Activated T-helper 9 cell treated with anti-CD3 and anti-CD28 coated beads, Interleukin-2, amount 50 U/mL, for 16 hours (primary cell): ENCODE measurements at places on chromosomes 3 and 15.

DNA sequence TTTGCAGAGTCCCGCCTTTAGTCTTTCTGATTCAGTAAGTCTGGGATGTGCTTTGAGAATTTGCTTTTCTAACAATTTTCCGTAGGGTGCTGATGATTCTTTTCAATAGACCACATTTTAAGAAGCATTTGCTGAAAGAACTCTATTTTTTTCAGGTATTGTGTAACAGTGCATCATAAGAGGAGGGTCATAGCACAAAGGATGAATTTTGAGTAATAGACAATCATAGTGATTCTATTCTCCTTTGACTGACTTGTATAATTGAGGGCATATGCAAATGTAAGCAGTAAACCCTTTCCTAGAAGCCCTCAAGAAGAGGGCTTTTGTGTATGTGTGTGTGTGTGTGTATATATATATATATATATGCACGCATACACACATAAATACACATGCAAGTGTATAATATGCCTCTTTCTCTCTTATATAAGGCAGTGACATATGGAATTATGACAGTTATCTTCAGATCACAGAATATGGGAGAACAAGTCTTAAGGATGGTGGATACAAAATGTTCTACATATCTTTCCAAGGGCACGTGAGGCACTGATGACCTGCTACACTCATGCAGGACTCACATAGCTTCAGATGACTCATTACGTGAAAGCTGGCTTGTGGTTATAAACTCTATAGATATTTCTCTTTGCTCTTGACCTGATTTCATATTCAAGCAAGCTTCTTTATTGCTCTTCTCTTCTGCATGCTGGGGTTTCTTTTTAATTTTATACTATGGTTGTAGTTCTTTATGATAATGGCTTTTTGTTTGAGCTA lies 6.5 kb upstream of the PLSCR1 start:
- DNase-seq, result no peak

GRCh38 chr3:143590660-143591059 lies 257.6 kb downstream of the SLC9A9 start:
- no peak for DNase-seq

DNA sequence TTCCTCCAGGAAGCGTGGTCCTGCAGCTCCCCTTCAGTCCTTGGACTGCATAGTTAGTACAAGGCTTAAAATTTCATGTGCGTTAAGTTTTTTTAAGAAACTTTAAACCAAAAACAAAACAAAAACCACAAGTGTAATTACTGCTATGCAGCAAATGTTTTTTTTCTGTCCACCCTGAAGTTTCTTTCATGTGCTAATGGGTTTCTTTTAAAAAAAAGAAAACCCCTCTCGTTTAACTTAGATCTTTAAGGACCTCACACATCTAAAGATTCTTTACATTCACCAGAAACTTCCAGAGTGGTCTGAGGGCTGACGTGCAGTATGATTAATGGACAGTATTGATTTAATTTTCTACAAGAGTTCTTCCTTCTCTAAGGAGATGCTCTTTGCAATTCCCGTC lies 72.0 kb upstream of the PYGO1 start:
- DNase-seq, result no peak

GRCh38 chr3:34779092-34779491 lies 860.2 kb upstream of the ARPP21 start:
- no peak for DNase-seq

GRCh38 chr15:40850576-40851112 lies 6.8 kb downstream of the SPINT1 start:
- no peak for DNase-seq

GRCh38 chr3:53695324-53695690 lies 150.9 kb downstream of the CHDH start:
- DNase-seq, result no peak

- no peak for DNase-seq
Measured at GRCh38 chr3:64152086-64152485, 73.2 kb downstream of the PRICKLE2 start.

- DNase-seq, result no peak
Measured at GRCh38 chr15:94246016-94246415, 14.7 kb downstream of the MCTP2 start.

DNA sequence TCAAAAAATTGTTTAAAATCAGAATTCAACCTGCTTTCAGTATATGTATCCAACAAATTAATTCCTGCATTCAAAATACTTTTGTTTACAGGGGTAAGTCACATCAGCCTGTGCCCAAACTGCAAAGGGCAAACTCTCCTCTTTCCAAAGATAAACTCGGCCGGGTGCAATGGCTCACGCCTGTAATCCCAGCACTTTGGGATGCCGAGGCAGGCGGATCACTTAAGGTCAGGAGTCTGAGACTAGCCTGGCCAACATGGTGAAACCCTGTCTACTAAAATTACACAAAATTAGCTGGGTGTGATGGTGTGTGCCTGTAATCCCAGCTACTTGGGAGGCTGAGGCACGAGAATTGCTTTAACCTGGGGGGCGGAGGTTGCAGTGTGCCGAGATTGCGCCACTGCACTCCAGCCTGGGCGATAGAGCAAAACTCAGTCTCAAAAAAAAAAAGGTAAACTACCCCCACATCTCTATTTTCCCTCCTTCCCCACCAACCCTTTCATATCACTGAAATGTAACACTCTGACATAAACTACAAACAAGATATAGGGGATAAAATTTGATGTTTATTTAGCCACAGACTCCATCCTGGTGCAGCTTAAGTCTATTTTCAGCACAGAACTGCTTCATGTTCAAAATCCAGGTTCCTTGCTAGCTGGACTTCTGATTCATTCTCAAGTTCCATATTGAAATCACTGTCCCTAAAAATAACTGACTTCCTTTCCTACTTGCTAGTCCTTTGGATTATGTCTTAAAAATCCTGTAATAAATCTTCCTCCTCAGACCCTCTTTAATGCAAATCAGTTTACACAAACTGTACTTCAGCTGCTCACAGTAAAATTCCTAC lies 15.4 kb downstream of the UBP1 start:
- DNase-seq, result no peak

- no peak for DNase-seq
Measured at GRCh38 chr3:13772885-13773745, 106.8 kb downstream of the WNT7A start.

DNA sequence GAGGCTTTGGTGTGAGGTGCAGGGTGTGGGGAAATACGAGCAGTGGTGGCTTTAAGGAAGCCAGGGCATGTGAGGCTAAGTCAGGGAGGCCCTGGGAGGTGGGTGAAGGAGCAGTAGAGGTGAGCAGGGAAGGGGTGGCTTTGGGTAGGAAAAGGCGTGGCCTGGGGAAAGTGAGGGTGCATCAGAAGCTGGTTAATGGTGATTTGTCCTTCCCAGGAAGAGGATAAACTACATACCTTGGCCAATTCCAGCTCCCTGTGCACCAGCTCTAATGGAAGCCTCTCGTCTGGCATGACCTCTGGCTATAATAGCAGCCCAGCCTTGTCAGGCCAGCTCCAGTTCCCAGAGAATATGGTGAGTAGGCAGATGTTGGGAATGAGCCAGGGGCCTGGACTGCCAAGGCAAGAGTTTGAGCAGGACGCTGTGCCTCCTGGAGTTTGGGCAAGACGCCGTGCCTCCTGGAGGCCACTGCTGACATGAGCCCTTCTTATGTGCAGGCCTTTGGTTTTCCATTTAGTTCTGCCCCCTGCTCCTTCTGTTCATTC lies 41.3 kb downstream of the CDAN1 start:
- no peak for DNase-seq

GRCh38 chr3:109211941-109212340 lies 75.4 kb downstream of the C3orf85 start:
- DNase-seq, result no peak

GRCh38 chr15:58585693-58586443 lies 154.1 kb downstream of the LIPC start:
- DNase-seq, result no peak

GRCh38 chr15:78917888-78918287 lies 27.0 kb downstream of the CTSH start:
- no peak for DNase-seq

- DNase-seq, result no peak
Measured at GRCh38 chr3:192188218-192188835, 539.0 kb downstream of the FGF12 start.

GRCh38 chr15:92612891-92613290 lies 42.7 kb downstream of the FAM174B start:
- DNase-seq, result no peak

- peak; percentile 82 for DNase-seq
Measured at GRCh38 chr3:129120254-129121004, 1.2 kb downstream of the RAB43 start.

- DNase-seq, result no peak
Measured at GRCh38 chr15:34598799-34599585, 15.5 kb upstream of the GOLGA8B start.

- DNase-seq, result no peak
Measured at GRCh38 chr3:53525765-53526703, 31.6 kb downstream of the CACNA1D start.

DNA sequence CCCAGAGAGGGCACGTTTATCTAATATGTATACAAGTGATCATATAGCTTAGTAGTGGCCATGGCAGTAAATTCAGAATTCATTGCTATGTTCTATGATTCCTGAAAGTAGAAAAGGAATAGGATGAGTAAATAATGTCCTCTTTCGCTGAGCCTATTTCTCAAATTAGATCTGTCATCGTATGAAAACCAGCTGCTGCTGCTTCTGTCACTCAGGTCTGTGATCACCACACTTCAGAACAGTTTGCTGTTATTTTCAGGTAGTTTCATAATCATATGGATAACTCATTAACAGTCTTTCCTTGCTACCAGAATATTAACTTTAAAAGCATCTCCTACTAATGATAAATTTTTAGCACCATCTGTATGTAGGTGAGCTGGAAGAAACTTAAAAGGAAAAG lies 289.1 kb upstream of the AZI2 start:
- no peak for DNase-seq

- no peak for DNase-seq
Measured at GRCh38 chr3:183008800-183009199, 28.5 kb upstream of the DCUN1D1 start.

- DNase-seq, result no peak
Measured at GRCh38 chr15:101091080-101092017, 160.5 kb downstream of the CHSY1 start.

DNA sequence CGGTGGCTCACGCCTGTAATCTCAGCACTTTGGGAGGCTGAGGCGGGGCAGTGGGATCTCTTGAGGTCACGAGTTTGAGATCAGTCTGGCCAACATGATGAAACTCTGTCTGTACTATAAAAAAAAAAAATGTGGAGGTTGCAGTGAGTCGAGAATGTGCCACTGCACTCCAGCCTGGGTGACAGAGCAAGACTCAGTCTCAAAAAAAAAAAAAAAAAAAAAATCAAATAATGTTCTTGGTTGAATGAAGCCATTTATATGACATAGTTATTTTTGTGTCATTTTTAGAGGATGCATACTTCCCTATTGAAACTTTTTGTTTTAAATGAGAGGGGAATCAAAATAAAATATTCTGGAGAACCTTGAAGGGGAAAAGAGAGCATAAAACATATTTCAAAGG lies 3.1 kb downstream of the HMCES start:
- DNase-seq, result no peak

DNA sequence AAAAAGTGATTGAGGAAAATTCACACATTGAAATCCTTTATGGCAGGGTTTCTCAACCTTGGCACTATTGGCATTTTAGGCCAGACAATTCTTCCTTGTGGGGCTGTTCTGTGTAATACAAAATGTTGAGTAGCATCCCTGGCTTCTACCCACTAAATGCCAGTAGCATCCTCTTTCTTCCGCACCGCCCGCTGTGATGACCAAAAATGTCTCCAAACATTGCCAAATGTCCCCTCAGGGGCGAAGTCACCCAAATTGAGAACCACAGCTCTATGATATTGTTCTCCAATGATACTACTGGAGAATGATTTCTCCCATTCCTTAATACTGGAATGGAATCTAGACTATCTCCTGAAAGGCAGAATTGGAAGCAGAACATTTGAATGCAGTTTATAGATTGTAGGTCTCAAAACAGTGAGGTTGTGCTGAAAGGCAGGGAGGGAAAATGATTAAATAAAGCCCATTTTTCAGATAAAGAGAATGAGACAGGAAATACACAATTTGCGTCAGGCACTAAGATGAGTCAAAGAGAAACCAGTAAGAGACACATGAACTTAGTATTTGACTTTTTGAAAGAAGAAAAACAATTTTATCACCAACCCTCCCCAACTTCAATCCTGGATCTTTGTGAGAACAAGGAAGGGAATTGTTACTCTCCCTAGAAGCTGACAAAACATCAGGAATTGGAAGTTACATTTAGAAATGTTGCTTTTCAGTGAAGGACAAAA lies 101.6 kb upstream of the TNIK start:
- DNase-seq, result no peak

GRCh38 chr3:120798346-120798745 lies 55.8 kb downstream of the GTF2E1 start:
- DNase-seq, result no peak

DNA sequence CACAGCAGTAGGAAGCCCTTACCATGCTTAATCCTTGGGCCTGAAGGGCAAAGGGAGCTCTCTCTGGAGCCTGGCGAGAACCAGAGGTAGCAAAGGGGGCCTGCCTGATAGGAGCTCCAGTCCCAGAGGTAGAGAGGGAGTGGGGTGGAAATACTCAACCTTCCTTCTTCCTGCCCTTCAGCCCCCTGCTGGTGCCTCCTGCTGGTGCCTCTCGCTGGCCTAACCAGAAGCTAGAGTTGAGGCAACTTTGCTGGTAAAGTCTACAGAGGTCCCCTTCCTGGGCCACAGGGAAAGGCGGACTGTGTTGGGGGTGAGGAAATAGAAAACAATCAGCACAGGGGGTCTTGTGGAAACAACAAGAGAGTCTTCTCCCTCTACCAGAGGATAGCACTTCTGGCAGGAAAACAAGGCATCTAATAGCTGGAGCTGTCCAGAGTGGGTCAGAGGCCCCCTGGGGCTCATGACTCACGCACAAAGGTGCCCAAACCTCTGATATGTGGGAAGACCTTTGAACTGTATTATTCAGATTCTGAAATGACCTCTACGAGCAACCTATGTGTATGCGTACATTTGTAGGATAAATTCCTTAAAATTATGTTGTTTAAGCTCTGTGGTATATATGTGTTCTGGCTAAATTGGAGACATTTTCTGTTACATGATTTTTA lies 133.9 kb downstream of the LRRC28 start:
- no peak for DNase-seq

DNA sequence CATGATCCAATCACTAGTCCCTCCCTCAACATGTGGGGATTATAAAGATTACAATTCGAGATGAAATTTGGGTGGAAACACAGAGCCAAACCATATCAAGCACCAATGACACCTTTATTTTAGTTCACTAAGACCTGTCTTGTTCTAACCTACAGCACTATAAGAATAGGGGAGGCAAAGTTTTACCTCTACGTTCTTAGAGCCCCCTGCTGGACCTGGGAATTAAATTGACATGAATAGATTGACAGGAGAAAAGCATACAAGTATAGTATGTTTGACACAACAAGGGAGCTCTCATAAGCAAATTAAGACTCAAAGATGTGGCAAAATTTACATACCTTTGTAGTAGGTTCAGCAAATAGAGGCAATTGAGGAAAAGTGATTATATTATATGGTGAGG lies 974.4 kb upstream of the ALCAM start:
- DNase-seq, result no peak

- no peak for DNase-seq
Measured at GRCh38 chr3:116667324-116667723, 42.3 kb upstream of the TUSC7 start.

- DNase-seq, result no peak
Measured at GRCh38 chr3:71339049-71339448, 244.5 kb downstream of the FOXP1 start.

GRCh38 chr3:128383316-128384235 lies 83.1 kb downstream of the DNAJB8 start:
- peak; percentile 25 for DNase-seq

GRCh38 chr15:88016406-88016805 lies 240.1 kb downstream of the NTRK3 start:
- DNase-seq, result no peak
